ENCODE measurements at places on chromosomes 11 and 22. TPM values are rescaled to one million over a fixed set of nuclear protein-coding genes. Genes with fewer than 3 reads are reported as not detected.

DNA sequence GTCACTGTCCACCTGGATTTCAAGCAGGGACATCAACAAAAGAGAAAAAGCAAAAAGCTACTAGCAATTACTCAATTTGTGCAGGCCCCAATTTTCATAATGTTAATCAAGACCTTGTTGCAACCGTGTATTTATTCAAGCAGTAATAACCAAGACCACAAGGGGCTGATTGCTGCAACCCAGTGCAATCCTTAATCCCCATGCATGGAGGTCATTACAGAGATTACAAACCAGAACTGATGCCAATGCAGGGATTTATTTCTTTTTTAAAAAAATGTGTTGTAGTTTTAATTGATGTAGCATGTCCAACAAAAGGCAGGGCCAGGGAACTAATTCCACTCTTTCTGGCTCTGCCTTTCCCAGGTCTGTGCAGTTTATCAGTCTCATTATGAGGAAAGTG lies 18.4 kb downstream of the TECTA start:
- no peaks in the 10 kb centered on the region for H3K4me1 ChIP-seq
- H3K36me3 ChIP-seq, result no peaks in the 10 kb centered on the region
- no peaks in the 10 kb centered on the region for H3K27me3 ChIP-seq
- DNase-seq, result no peak

GRCh38 chr22:23259916-23260644 lies 79.8 kb downstream of the BCR start:
- H3K27ac ChIP-seq, result no peak overlapping the region
- H3K4me3 ChIP-seq, result no peak overlapping the region
- no peaks in the 10 kb centered on the region for H3K27me3 ChIP-seq
- H3K4me1 ChIP-seq, result no peaks in the 10 kb centered on the region

GRCh38 chr22:47597041-47597440 lies 834.6 kb downstream of the TBC1D22A start:
- no peaks in the 10 kb centered on the region for H3K4me1 ChIP-seq
- H3K4me3 ChIP-seq, result no peak overlapping the region
- no peaks in the 10 kb centered on the region for H3K36me3 ChIP-seq
- H3K27me3 ChIP-seq, result no peaks in the 10 kb centered on the region
- no peak overlapping the region for H3K27ac ChIP-seq

- peak overlapping the region; percentile 70 for H3K27ac ChIP-seq
- no peaks in the 10 kb centered on the region for H3K36me3 ChIP-seq
- H3K4me3 ChIP-seq, result peak overlapping the region; percentile 79
- DNase-seq, result no peak
These were observed 13.4 kb downstream of the STARD10 start for GRCh38 chr11:72780296-72781062.

GRCh38 chr11:66957971-66958231 lies 282 bp downstream of the PC start:
- H3K27me3 ChIP-seq, result no peaks in the 10 kb centered on the region
- no peaks in the 10 kb centered on the region for H3K4me1 ChIP-seq
- no peak for DNase-seq
- H3K27ac ChIP-seq, result peak overlapping the region; percentile 80

GRCh38 chr11:14435717-14436512 lies 63.7 kb downstream of the COPB1 start:
- peaks cover 6% of the 10 kb centered on the region for H3K36me3 ChIP-seq
- no peaks in the 10 kb centered on the region for H3K27me3 ChIP-seq
- H3K4me3 ChIP-seq, result no peak overlapping the region
- no peak overlapping the region for H3K27ac ChIP-seq

DNA sequence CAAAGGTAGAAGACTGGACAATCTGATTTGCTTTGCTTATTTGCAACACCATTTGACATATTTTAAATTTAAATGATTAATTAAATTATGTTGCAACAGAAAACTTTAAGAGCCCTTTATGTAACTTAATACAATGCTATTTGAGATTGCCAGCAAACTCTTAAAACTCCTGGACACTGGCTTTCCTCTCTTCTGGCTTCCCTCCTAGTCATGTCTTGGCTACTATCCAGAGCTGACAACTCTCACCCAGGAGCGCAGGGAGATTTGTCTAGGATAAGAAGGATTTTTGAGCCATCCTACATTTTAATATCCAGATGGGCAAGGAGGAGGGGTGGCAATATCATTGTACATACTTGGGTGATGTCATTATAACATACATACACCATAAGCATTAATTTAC lies 134.3 kb downstream of the ELP4 start:
- peaks cover 6% of the 10 kb centered on the region for H3K4me1 ChIP-seq
- H3K27me3 ChIP-seq, result no peaks in the 10 kb centered on the region
- H3K36me3 ChIP-seq, result no peaks in the 10 kb centered on the region
- H3K27ac ChIP-seq, result no peak overlapping the region

DNA sequence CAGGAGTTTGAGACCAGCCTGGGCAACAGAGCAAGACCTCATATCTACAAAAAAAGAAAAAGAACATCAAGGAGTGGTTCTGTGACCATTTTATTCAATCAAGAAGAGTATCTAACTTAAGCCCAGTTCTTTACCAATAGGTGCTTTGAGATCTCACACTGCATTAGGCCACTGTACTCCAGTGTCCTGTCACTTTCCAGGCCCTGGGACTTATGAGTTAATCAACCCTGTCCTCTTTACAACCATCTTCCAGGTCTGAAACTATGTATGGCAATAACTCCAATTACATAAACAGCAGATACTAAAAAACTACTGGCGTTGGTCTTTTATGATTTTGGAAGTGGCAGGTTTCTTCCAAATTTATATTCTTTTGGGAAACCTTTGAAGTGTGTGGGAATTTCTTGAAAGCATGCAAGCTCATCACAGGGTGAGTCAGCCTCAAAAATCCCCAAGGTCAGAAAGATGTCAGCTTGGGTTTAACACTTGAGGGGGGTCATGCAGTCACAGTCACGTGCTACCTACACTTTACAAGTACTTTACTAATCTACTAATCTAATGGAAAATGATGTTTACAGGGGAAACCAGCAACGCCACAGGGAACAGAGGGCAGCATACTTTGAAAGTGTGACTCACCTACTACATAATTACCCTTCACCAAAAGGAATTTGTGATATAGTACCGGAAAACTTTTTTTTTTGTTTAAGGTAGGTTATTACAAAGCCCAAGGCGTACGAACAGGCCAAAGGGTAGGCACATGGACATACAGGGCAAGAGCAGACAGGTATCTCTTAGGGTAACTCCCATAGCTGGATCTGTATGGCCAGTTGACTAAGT lies 15.6 kb downstream of the PISD start:
- no peaks in the 10 kb centered on the region for H3K4me1 ChIP-seq
- no peaks in the 10 kb centered on the region for H3K27me3 ChIP-seq
- no peak overlapping the region for H3K27ac ChIP-seq
- H3K36me3 ChIP-seq, result peaks cover 45% of the 10 kb centered on the region
- no peak overlapping the region for H3K4me3 ChIP-seq

- DNase-seq, result no peak
- no peak overlapping the region for H3K4me3 ChIP-seq
- no peaks in the 10 kb centered on the region for H3K4me1 ChIP-seq
- no peaks in the 10 kb centered on the region for H3K36me3 ChIP-seq
- no peaks in the 10 kb centered on the region for H3K27me3 ChIP-seq
These were observed 15.9 kb upstream of the P2RY2 start for GRCh38 chr11:73201888-73202780.

GRCh38 chr11:77187111-77187750 lies 59.2 kb downstream of the MYO7A start:
- no peak for DNase-seq
- H3K27me3 ChIP-seq, result no peaks in the 10 kb centered on the region
- H3K27ac ChIP-seq, result no peak overlapping the region
- H3K4me3 ChIP-seq, result no peak overlapping the region
- H3K4me1 ChIP-seq, result no peaks in the 10 kb centered on the region
- H3K36me3 ChIP-seq, result no peaks in the 10 kb centered on the region

GRCh38 chr11:8775332-8775731 lies 92.7 kb downstream of the RPL27A start:
- no peak overlapping the region for H3K4me3 ChIP-seq
- no peaks in the 10 kb centered on the region for H3K36me3 ChIP-seq
- peak overlapping the region; percentile 88 for H3K27ac ChIP-seq

DNA sequence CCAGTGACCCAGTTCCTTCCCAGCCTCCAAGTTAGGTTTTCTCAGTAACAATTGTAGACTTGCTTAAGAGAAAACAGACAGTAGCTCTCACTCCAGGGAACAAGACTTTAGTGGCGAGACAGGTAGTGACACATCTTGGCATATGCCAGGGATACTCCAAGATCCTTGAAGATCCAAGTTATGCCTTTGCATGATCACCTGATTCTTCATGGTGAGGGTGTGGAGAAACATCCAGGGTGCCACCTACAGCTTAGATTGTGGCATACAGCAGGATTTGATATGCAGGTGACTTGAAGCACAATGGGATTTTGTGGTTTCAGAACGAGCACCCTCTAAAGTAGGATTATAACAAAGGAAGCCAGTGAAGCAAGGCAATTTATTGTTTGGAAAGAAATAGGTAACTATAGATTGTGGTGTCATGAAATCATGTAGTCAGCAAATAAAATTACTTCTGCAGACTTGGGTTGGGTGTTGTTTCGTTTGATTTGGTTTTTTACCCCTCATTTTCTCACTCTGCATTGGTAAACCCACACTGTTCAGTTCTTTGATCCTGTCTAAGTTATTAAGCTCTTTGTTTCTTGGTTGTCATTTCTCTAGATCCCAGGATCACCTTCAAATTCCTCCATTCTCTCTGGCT lies 9.2 kb downstream of the POU2AF3 start:
- no peaks in the 10 kb centered on the region for H3K4me1 ChIP-seq
- DNase-seq, result no peak
- no peak overlapping the region for H3K4me3 ChIP-seq
- H3K36me3 ChIP-seq, result no peaks in the 10 kb centered on the region

GRCh38 chr11:61963016-61963281 lies 4.5 kb downstream of the FTH1 start:
- H3K27ac ChIP-seq, result peak overlapping the region; percentile 99
- peaks cover 45% of the 10 kb centered on the region for H3K36me3 ChIP-seq
- H3K27me3 ChIP-seq, result no peaks in the 10 kb centered on the region
- H3K4me3 ChIP-seq, result no peak overlapping the region

- peak overlapping the region; percentile 89 for H3K4me3 ChIP-seq
- peak overlapping the region; percentile 92 for H3K27ac ChIP-seq
- DNase-seq, result no peak
- H3K4me1 ChIP-seq, result no peaks in the 10 kb centered on the region
These were observed 852 bp downstream of the TRAF6 start for GRCh38 chr11:36509201-36509639.

- no peaks in the 10 kb centered on the region for H3K4me1 ChIP-seq
- H3K27ac ChIP-seq, result peak overlapping the region; percentile 40
- no peak for DNase-seq
- no peaks in the 10 kb centered on the region for H3K36me3 ChIP-seq
- no peaks in the 10 kb centered on the region for H3K27me3 ChIP-seq
- H3K4me3 ChIP-seq, result no peak overlapping the region
These were observed 16.6 kb downstream of the TSPAN18 start for GRCh38 chr11:44743326-44743725.

GRCh38 chr11:73531386-73531785 lies 66.5 kb downstream of the FAM168A start:
- no peaks in the 10 kb centered on the region for H3K36me3 ChIP-seq
- H3K27ac ChIP-seq, result no peak overlapping the region
- no peaks in the 10 kb centered on the region for H3K27me3 ChIP-seq
- no peak for DNase-seq

DNA sequence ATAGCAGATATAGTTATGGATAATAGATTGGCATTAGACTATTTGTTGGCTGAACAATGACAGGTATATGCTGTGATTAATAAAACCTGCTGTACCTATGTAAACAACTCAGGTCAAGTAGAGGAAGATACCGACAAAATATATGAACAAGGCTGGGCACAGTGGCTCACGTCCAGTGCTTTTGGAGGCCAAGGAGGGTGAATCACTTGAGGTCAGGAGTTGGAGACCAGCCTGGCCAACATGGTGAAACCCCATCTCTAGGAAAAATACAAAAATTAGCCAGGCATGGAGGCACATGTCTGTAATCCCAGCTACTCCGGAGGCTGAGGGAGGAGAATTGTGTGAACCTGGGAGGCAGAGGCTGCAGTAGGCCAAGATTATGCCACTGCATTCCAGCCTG lies 14.0 kb upstream of the CHKA start:
- H3K4me1 ChIP-seq, result no peaks in the 10 kb centered on the region
- H3K4me3 ChIP-seq, result no peak overlapping the region
- no peak overlapping the region for H3K27ac ChIP-seq
- DNase-seq, result no peak
- H3K27me3 ChIP-seq, result no peaks in the 10 kb centered on the region

- no peaks in the 10 kb centered on the region for H3K27me3 ChIP-seq
- peaks cover 74% of the 10 kb centered on the region for H3K36me3 ChIP-seq
These were observed 28.5 kb downstream of the MAFF start for GRCh38 chr22:38230108-38230825.

DNA sequence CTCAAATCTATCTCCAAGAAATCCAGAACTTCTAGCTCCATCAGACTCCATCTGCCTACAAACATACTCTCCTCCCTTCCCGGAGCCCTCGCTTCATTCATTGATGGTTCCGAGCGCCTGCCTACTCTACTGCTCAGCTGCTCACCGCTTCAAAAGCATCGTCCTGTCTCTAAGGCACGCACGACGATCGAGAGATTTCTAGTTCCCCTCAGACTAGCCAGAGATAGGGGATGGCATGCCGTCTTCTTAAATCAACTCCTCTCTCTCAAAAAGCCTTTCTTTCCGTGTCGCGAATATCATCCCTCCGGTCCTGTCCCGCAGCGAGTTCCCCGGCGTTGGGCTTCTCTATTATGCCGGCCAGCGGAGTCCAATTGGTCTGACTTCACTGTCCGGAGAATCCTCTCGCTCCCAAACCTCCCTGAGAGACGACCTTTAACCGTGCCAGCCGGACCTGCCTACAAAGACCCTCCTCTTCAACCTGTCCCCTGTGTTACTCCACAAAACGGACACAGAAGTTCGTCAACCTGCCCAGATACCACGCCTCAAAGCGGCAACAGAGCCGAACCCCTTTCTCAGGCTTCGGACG lies 592 bp downstream of the EEF1G start:
- DNase-seq, result no peak
- H3K36me3 ChIP-seq, result peaks cover 56% of the 10 kb centered on the region
- H3K27me3 ChIP-seq, result no peaks in the 10 kb centered on the region

DNA sequence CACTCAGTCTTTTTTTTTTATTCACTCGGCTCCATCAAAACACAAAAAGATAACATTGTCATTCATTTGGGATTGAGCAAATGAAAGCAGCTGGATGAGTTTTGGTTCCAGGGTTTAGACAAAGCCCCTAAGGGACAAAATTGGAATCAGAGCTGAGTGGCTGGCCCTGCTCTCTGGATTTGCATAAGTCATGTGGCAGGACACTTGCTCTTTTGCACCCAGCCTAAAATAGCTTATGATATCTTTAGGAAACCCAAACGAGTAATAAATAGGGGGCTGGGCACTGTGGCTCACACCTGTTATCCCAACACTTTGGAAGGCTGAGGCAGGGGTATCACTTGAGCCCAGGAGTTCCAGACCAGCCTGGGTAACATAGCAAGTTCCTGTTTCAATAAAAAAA lies 11.0 kb upstream of the TMEM121B start:
- H3K27ac ChIP-seq, result peak overlapping the region; percentile 35
- no peaks in the 10 kb centered on the region for H3K4me1 ChIP-seq

- no peak overlapping the region for H3K27ac ChIP-seq
- no peak overlapping the region for H3K4me3 ChIP-seq
- H3K36me3 ChIP-seq, result no peaks in the 10 kb centered on the region
- no peaks in the 10 kb centered on the region for H3K27me3 ChIP-seq
- no peak for DNase-seq
- H3K4me1 ChIP-seq, result no peaks in the 10 kb centered on the region
These were observed 53.5 kb downstream of the PPP6R3 start for GRCh38 chr11:68513930-68514487.

SCGB1D2 gene
- not detected for total RNA-seq

FAM181B gene
- 2.4 TPM for total RNA-seq

OR8A1 gene
- total RNA-seq, result not detected

CNGA4 gene
- total RNA-seq, result not detected

TUT1 gene
- 5.7 TPM for total RNA-seq

RPUSD4 gene
- total RNA-seq, result 14.3 TPM

PRR33 gene
- 0.33 TPM for total RNA-seq

PPP1CA gene
- total RNA-seq, result 97.8 TPM
